NK-92 treated with Interleukin-12 subunit alpha and Interleukin-12 subunit beta, amount 100 ng/mL, for 24 hours (cell line): ENCODE measurements at places on chromosomes 5 and 9.

- DNase-seq = no peak
These were observed 15.2 kb downstream of the HSPB3 start for GRCh38 chr5:54470677-54471076.

DNA sequence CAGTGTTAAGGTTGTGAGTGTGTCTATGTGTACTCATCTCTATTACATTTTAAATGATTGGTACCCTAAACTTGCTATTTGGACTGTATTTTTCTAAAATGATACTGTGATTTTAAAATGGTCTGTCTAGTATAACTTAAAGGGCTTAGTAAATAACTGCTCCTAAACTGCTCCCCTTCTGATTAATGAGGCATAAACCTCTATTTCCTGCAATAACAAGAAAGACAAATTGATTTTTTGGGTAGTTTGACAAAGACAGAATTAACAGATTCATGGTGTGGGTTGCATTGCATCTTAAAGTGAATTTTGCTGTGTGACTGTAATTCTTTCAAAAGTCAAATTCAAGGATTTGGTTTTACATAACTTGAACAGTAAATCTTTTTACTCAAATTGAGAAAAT is 8.1 kb upstream of the LRRTM2 start:
- DNase-seq = no peak

DNA sequence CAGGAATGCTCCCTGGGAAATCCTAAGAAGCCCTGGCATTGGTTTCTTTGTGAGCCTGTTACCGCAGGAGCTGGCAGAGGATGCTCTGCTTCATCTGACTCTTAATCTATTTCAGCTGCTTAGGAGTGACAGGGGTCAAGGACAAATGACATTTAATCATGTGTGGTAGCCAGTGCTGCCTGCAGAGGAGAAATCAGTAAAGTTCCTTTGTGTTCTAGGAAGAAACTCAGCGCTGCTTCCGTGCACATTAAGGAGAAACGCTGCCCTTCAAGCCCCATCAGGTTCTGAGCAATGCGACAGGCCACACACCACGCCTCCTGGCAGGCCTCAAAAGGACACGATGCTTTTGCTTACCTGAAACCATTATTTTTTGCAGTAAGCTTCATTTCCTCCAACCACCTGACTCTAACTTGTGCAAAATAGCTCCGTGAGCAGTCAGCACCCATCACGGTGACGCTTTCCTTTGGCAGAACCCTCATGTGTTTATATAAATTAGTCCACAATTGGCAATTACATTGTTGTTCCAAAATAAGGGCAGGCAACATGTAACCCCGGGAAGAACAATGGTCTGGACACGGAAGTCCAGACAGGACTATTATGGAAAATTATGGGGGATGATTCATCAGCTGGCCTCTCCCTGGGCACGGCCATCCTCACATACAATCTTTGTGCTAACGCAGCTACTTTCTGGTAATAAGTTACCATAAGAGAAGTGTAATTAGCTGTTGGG is 387.9 kb upstream of the DAP start:
- DNase-seq = no peak

DNA sequence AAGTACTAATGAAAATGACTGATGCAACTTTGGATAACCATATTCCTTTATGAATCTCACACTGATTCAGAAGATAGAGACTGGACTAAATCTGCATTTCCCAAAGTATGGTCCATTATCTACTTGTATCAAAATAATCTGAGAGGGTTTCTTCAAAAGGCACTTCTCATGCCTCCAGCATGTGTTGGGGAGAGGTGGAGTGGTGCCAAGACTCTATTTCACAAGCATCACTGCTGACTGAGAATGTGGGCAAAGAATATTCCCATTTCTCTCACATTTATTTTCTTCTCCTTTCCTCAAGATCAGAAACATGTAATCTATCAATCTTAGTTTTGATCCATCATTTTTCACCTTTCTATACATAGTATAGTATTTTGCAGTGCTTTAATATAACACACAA is 135.4 kb downstream of the GABRB2 start:
- DNase-seq = no peak

GRCh38 chr9:72911247-72911775 is 41.5 kb downstream of the ALDH1A1 start:
- DNase-seq = no peak

DNA sequence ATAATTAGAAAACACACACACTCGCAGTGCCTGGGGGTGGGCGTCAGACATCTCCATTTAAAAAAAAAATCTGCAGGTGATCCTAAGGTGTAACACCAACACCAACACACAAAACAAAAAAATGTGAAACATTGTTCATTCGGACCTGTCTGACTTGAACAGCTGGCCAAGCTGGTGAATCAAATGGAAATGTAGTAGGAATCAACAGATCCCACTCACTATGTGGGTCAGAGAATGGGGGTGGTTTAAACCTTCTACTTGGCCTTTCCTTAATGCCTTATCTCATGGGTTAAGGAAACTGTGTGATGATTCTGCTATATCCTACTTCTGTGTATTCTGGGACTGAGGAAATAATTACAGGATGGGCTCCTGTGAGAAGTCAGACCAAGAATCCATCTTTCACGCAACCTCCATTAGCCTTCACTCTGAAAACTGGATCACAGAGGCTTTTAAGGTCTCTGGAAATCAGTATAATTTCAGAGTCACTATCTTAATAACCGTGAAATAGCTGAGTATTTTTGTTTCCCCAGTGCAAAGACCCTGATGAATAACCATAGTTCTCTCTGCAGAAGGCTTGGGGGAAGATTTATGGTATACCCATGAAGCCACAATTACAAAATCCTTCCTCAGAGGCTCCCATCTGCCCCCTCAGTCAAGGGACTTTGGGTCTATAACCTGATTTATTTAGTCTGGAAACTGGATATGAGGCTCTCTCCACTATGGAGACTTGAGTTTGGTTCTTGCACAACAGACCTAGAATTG is 17.2 kb upstream of the MCCC2 start:
- no peak for DNase-seq
